Suppressor macrophage (primary cell): ENCODE measurements at places on chromosomes 1 and 21.

GRCh38 chr1:66519992-66520391 is 14.0 kb upstream of the SGIP1 start:
- no peak for DNase-seq

GRCh38 chr1:155026588-155026987 is 7.0 kb downstream of the DCST2 start:
- no peak for DNase-seq

- DNase-seq: no peak
Measured at GRCh38 chr1:1759456-1760344, 18.6 kb downstream of the NADK start.

GRCh38 chr1:43711049-43711448 is 3.7 kb downstream of the ST3GAL3 start:
- DNase-seq: peak; percentile 29

GRCh38 chr1:151047925-151048644 is 534 bp downstream of the C1orf56 start:
- DNase-seq: peak; percentile 50

DNA sequence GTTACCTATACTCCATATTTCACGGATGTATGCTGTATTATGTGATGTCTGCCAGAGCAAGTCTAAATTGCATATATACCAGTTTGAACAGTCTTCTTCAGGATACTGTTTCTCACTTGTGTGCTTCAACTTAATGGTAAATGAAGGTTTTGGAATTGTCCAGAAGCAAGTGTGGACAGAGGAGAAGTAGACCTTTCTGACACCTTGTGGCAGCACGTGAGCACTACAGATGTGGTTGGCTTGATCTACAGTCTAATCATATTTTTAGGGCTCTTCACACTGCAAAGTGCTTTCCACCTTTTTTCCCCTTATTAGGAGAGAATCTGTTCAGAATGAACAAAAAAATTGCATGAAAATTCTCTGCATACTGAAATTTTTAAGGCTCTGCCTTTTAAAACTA is 10.9 kb downstream of the MORC3 start:
- DNase-seq: peak; percentile 47

DNA sequence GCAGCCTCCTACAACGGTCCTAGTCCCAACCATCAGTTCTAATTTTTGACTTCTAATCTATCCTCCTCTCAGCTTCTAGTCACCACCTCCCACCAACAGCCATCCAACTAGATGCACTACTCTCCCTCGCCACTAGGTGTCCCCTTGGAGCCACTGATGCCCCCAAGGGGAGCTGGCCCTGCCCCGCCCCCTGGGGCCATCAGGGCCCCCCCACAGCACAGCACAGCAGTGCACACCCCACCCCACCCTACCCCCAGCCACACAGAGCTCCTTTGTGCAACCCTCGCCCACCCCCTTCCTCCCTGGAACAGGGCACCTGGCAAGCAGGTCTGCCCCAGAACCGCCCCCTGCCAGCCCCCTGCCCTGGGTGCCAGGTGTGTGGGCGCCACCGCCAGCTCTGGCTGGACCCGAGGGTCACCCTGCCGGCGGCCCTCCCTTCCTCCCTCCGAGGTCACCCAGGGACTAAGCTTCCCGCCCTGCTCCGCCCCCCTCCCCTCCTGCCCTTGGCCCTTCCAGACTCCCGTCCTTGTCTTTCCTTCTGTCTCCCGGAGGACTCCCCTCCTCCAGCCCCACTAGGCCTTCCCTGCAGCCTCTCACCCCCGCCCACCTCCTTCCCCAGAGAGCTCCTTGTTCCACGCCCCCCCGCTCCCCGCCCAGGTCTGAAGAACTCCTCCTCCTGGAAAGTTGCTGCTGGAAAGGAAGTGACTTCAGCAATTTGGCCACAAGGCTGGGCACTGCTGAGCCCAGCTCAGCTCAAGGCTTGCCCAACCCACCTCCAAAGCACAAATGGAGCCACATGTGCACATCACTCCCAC is 47.0 kb downstream of the AHDC1 start:
- peak; percentile 98 for DNase-seq
